GM19239 (cell line): ENCODE measurements at places on chromosomes 7 and 10.

- no peak for DNase-seq
Measured at GRCh38 chr7:128361411-128362379, at the start of gene PRRT4. TSS of gene PRRT4 (minus strand) at chr7:128361690.

GRCh38 chr10:15439341-15439842, 68.3 kb upstream of the FAM171A1 start:
- no peak for DNase-seq

GRCh38 chr7:100024020-100024619, 8.7 kb downstream of the ZKSCAN1 start:
- no peak for DNase-seq

DNA sequence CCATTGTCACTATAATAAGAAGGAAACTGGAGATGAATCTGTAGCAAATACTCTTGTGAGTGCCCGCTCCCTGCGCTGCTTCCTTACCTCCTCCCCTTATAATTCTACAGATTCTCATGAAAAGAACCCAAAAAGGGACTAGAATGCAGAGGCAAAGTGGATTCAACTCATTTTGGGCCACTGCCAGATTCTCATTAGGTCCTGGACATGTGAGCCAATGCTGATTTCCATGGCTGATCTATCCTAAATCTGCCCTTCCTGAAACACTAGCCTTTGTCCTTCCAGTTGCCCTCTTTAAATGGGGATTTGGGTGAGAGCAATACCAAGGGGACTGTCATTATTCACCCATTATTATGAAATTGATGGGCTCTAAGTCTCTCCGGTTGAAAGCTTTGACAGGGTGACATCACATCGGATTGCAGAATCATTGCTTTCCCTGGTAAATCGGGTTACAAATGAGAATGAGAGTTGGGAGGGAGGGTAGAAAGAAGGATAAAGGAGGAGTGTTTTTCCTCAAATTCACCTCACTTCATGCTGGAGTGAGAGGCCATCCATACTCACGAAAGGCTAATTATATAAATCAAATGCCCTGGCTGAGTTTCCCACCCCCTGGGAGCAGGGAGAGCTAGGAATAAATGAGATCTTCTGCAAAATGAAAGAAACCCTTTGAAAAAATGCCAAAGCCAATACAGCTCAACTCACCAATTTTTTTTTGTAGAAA, 37.5 kb downstream of the PTN start:
- no peak for DNase-seq

GRCh38 chr10:132689721-132690360, 96.1 kb downstream of the NKX6-2 start:
- no peak for DNase-seq

GRCh38 chr7:64795176-64795575, 948 bp downstream of the ZNF138 start:
- DNase-seq, result no peak

DNA sequence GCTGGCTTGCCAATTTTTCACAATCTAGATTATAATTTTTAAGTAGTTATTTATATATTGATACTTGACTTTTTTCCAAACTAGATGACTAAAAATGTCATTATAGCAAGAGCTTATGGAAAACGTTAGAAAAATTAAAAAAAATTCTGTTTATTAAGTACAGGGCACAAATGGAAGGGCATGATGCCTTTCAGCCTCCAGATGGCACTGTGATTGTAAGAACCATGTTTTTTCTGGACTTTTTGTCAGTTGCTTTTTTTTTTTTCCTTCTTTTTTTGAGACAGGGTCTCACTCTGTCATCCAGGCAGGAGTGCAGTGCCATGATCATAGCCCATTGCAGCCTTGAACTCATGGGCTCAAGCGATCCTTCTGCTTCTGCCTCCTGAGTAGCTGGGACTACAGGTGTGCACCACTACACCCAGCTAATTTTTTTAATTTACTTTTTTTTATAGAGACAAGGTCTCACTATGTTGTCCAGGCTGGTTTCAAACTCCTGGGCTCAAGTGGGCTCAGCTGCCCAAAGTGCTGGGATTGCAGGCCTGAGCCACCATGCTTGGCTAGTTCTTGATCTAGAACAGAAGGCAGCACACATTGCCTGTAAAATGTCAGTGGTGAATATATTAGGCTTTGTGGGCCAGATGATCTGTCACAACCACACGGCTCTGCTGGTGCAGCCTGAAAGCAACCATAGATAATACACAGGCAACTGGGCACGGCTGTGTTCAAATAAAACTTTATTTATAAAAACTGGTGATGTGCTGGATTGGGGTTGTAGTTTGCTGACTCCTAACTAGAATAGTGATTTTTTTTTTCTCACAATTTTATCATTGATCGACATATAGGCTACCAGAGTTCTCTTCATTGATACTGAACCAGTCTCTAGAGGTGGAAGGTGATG, 27.4 kb downstream of the UCMA start:
- DNase-seq, result no peak

- no peak for DNase-seq
Measured at GRCh38 chr10:78844960-78845607, 223.7 kb upstream of the ZMIZ1 start.

DNA sequence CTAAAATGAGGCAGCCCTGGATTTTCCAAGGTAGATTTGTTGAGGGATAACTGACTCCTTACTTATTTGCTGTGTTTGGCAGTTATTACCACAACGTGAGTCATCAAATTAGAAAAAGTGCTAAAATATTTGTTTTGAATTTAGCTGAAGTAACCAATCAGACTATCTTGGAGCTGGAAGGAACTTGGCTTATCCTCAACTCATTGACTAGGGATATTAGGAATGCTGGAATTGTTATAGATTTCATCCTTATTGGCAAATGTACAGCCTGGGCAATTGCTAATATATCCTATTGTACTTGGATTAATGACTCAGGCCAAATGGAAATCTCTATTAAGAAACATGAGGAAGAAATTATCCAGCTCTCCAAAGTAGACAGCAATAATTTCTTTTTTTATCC, 1189.0 kb upstream of the LRRN3 start:
- DNase-seq, result no peak

GRCh38 chr7:26187380-26188205, 13.0 kb downstream of the HNRNPA2B1 start:
- DNase-seq, result no peak

DNA sequence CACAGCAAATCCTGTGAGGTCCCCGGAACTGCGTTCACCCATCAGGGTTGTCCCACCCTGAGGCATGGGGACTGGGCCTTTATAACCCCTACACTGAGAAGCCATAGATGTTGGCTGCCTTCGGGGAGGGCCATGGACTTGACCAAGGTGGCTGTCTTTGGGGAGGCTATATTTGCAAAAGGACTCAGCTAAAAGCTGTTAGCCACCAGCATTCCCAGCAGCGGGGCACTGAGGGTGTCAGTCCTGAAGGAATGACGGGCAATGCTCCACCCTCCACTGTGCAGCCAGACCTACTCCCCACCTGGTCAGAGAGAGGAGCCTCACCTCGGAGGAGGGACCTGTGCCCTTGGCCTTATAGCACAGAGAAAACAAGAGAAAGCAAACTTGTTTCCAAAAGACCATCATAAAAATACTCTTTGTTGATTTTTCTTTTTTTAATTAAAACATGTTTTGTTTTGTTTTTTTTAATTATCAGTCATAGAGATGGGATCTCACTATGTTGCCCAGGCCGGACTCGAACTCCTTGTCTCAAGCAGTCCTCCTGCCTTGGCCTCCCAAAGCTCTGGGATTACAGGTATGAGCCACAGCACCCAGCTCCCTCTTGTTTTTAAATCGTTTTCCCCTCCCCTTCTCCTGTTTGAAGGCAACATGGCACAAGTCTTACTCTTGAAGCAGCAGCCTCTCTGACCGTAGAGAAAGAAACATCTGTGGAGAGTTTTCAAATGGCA, 26.7 kb upstream of the CUX1 start:
- DNase-seq, result no peak

DNA sequence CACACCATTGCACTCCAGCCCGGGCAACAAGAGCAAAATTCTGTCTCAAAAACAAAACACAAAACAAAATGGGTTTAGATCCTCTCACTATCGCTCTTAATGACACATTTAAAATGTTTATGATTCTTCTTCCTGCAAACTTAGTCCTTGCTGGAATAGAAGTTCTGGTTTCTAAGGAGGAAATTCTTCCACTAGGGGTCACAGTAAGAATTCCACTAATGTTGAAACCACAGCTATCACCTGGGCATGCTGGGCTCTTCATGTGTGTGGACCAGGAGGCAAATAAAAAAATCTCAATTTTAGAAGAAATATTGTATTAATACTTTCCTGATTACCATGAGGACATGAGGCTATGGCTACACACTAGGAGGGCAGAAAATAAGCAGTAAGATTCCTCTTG, 915.8 kb downstream of the TYW1 start:
- DNase-seq, result no peak

DNA sequence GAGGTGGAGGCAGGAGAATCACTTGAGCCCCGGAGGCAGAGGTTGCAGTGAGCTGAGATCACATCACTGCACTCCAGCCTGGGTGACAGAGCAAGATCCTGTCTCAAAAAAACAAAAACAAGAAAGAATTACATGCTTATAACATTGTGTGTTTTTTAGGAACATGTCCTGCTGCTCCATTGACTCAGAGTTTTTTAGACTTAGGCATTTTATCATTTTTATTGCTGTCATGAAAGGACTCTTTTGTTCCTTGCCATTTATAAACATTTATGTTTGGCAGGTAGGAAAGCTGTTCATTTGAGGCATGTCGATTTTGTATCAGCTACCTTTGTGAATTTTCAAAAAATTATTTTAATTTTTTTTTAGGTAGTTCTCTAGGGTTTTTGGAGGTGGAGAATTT, 20.3 kb downstream of the COL26A1 start:
- DNase-seq, result no peak

DNA sequence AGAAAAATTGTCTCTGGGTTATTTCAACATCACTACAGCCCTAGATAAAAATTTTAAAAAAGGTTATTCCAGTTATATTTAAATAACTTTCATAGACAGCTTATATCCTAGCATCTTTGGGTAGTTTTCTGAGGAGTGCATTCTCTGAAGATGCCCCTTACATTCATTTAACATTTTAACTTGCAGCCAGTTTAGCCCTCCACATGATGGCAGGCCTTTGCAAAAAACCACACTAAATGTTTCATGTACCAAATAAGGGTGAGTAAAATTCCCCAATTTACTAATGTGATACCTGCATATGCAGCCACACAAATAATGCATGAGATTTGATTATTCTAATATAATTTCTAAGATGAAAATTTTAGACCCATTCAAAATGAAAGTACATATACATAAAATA, 108.4 kb upstream of the ZWINT start:
- DNase-seq, result no peak

GRCh38 chr10:70932392-70933196, 44.2 kb upstream of the PCBD1 start:
- no peak for DNase-seq

GRCh38 chr7:28697913-28698563, 260.1 kb downstream of the TRIL start:
- no peak for DNase-seq

- no peak for DNase-seq
Measured at GRCh38 chr7:157458254-157458633, 121.4 kb downstream of the DNAJB6 start.

DNA sequence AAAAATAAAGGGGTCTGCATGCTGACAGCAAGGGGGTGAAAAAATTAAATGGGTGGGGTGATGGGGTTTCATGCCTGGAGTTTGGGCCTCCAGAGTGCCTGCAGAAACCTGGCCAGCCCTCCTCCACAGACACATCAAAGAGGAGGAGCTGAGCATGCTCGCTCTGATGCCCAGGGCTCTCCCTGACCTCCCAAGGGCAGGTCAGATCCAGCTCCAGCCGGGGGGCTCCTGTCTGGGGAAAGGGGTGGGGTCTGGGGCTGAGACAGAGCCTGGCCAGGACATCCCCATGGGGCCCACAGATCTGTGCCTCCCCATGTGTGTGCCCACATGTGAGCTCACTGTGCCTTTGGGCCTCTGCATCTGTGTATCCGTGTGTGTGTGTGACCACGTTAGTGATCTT, 915 bp upstream of the CALHM1 start:
- DNase-seq, result no peak

- no peak for DNase-seq
Measured at GRCh38 chr7:66050990-66051448, 24.6 kb upstream of the ASL start.

DNA sequence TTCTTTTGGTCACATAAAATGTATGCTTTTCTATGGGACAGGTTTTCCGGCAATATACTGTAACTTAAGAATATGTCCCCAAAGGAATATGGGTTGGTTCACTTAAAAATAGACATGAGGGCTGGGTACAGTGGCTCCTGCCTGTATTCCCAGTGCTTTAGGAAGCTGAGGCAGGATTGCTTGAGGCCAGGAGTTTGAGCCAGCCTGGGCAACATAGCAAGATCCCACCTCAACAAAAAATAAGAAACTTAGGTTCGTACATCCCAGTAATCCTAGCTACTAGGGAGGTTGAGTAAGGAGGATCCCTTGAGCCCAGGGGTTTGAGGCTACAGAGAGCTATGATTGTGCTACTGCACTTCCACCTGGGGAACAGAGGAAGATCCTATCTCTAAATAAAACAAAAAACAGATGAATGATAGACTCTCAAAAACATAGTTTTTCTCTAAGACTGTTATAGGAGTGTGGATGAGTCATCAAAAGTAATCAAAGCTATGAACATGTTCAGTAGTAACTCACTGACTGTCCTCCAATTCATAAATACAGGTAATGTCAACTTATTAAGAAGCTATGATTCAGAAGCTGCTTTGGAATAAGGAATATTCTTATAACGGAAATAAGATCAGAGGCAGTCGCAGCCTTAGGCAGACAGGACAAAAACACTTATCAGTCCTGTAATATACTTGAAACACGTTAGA, 2.6 kb upstream of the SEC31B start:
- no peak for DNase-seq

- no peak for DNase-seq
Measured at GRCh38 chr10:54758791-54759190, 42.2 kb downstream of the PCDH15 start.

DNA sequence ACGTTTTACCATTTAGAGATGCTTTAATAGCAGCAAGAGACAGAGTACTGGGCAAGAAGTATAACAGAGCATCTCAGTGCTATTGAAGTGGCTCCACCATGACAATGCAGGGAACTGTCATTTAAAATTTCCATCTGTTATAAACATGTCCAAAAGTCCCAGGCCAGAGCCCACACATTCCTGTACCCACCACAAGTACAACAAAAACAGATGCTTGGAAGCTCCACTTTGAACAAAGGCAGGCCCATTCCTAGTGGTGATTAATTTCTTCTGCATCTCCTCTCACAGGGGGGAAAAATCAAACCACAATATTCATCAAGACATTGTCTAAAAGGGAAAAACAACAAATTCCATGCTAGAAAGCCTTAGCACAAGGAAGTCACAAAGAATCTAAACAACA, 627.9 kb downstream of the PARD3 start:
- DNase-seq, result no peak

- DNase-seq, result no peak
Measured at GRCh38 chr7:73716318-73716890, 3.1 kb downstream of the STX1A start.

- no peak for DNase-seq
Measured at GRCh38 chr10:92208736-92209135, 82.1 kb downstream of the CPEB3 start.

GRCh38 chr10:34637418-34637911, 177.6 kb downstream of the PARD3 start:
- DNase-seq, result peak; percentile 30

- no peak for DNase-seq
Measured at GRCh38 chr10:26437637-26438461, at the start of gene APBB1IP. TSS of gene APBB1IP (plus strand) at chr10:26438341. CDS start at chr10:26492327, 53,986 bp downstream.
